ENCODE measurements at places on chromosomes 4 and X. TPM values are rescaled to one million over a fixed set of nuclear protein-coding genes. Genes with fewer than 3 reads are reported as not detected.

The NAP1L3 gene
- total RNA-seq, result 1.5 TPM

The TSC22D3 gene
- total RNA-seq, result 630 TPM

The SPANXN3 gene
- not detected for total RNA-seq

The PCDH7 gene
- total RNA-seq, result 127 TPM

The USP46 gene
- 7.5 TPM for total RNA-seq

The SLC34A2 gene
- not detected for total RNA-seq

The ANXA3 gene
- total RNA-seq, result 5.5 TPM

The CLIC2 gene
- total RNA-seq, result 34.3 TPM

The ALB gene
- total RNA-seq, result 51.5 TPM

The BTC gene
- 6.9 TPM for total RNA-seq

The FGFR3 gene
- total RNA-seq, result 3.7 TPM

The P2RY10 gene
- not detected for total RNA-seq

The HSFX1 gene
- 21.7 TPM for total RNA-seq

The SLC25A6 gene
- 535 TPM for total RNA-seq

The CCDC110 gene
- total RNA-seq, result not detected

The ERCC6L gene
- not detected for total RNA-seq

The H2BW2 gene
- total RNA-seq, result not detected

The KCTD8 gene
- total RNA-seq, result 0.43 TPM

The ACE2 gene
- 0.11 TPM for total RNA-seq

The KLB gene
- not detected for total RNA-seq

The SORBS2 gene
- total RNA-seq, result 246 TPM

The MAP7D2 gene
- not detected for total RNA-seq

The TBL1X gene
- total RNA-seq, result 15.4 TPM

The F8A3 gene
- not detected for total RNA-seq

The CDKL2 gene
- total RNA-seq, result not detected

The SETD7 gene
- 33.2 TPM for total RNA-seq

The DKK2 gene
- total RNA-seq, result 10.3 TPM

The CSAG2 gene
- total RNA-seq, result not detected

The S100G gene
- not detected for total RNA-seq

The PPARGC1A gene
- 1.7 TPM for total RNA-seq
